ENCODE measurements at places on chromosomes 7 and 10.

DNA sequence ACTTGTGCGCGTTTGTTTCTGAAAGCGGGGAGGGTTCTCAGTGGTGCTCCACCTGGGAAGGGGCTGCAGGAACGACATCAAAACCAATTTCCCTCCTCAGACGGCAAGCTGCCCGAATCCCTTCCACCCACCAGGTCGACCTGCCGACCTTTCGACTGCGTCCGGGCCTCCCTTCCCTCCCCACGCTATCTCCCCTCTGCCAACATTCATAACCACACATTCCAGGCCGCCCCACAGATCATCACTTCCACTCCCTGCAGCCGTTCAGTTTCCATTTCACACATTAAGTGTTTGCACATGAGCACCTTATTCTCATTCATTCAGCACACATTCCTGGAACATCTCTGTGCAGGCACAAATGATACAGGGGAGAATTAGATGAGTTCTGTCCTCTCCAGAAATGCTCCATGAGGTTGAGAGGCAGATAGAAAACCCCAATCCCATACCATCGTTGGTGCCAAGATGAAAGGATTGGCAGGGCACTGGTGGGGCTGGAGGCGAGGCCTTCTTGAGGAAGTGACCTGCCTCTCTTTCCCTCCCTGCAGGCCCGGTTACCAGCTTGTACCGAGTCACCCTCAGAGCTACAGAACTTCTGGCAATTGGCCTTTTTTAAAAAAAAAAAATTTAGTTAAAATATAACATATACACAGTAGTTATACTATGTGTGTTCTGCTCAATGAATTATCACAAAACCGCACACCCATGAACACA, 70.0 kb downstream of the MINDY4 start:
- DNase-seq = no peak

GRCh38 chr7:33495207-33495606, 365.8 kb downstream of the BBS9 start:
- DNase-seq = no peak

- no peak for DNase-seq
Measured at GRCh38 chr10:80460399-80461207, 6.5 kb downstream of the TSPAN14 start.

GRCh38 chr10:59724098-59724938, 14.7 kb upstream of the SLC16A9 start:
- no peak for DNase-seq

- no peak for DNase-seq
Measured at GRCh38 chr10:127904311-127905000, 2.4 kb upstream of the PTPRE start.

- no peak for DNase-seq
Measured at GRCh38 chr7:64947252-64948000, 43.4 kb downstream of the ZNF117 start.

DNA sequence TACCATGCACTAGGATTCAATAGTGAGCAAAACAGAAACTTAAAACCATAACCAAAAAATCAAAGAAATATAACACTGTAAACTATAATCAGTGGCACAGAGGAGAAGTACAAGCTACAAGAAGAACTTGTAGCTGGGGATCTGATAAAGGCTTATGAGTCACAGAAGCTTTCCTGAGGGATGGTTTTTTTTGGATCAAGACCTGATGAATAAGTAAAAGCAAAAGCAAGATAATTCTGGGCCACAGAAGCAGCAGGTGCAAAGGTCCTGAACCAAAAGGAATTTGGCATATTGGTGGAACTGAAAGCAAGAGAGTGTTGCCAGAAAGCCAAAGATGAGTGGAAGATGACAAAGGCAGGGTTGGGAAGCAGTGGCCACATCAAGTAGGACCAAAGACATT, 37.4 kb upstream of the BET1 start:
- no peak for DNase-seq

DNA sequence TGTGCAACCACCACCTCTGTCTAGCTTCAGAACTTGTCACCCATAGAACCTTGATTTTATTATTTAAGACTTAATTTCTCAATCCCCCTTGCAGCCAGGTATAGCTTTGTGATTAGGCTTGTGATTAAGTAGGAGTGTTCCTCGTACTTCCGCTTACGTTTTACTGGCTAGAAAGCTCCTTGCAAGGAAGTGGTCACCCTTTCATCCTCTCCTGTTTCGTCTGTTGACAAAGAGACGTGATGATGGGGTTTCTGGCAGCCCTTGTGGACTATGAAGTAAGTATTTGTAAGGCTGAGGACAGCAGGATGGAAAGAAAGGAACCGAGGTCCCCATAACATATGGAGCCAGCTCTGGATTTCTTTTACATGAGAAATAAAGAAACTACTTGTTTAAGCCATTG, 86.5 kb upstream of the KDM7A start:
- DNase-seq = no peak
